ENCODE measurements at places on chromosomes 2 and 18.

DNA sequence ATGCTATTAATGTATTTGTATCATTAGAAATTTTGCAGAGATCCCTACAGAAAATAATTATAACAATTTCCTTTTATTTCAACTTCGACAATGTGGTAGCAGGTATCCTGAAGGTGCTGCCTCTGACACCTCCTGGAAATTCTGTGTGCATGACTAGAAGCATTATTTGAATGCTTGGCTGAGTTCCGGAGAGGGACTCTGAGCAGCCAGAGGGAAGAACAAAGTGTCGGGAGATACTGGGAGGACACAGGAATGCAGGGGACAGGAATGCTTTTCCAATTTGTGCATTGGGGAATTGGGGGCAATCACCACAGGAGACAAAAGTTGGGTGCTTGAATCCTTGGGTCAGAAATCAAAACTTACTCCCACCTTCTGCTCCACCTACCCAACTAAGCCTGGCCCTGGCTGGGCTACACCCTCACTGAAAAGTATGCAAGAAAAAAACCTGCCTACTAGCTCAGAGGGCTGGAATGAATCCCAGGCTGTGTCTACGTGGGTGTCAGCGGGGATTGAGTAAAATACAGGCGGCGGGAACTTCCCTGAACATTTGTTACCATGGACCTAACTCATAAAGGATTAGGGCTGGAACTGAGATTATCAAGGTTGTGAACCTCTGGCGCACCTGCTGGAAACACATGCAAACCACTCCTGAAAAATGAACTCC lies 299.3 kb downstream of the SOX11 start:
- DNase-seq = no peak

- no peak for DNase-seq
These were observed 143.5 kb downstream of the MBP start for GRCh38 chr18:76988827-76989646.

- DNase-seq = no peak
These were observed 65.9 kb upstream of the RPL31 start for GRCh38 chr2:100936070-100936741.

- DNase-seq = no peak
These were observed 363.6 kb downstream of the ZNF521 start for GRCh38 chr18:24988253-24988840.

- peak; percentile 70 for DNase-seq
These were observed 101.9 kb downstream of the NOL4 start for GRCh38 chr18:34122724-34123334.

DNA sequence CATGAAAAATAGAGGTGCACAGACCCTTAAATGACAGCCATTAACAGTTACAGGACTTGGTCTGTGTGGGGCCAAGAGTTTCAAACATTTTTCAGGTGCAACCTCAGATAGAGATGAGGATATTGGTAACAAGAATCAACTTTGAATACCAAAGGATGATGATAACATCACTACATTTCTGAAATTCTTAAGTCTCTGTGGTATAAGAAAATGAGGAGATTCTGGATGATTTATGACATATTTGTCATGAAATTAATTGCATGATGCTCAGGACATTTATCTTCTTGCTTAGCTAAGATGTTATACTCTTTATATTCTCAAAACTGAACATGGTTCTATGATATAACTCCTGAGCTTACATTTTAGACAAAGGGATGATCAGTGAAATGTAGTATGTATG lies 471.8 kb upstream of the CWC22 start:
- DNase-seq = no peak

DNA sequence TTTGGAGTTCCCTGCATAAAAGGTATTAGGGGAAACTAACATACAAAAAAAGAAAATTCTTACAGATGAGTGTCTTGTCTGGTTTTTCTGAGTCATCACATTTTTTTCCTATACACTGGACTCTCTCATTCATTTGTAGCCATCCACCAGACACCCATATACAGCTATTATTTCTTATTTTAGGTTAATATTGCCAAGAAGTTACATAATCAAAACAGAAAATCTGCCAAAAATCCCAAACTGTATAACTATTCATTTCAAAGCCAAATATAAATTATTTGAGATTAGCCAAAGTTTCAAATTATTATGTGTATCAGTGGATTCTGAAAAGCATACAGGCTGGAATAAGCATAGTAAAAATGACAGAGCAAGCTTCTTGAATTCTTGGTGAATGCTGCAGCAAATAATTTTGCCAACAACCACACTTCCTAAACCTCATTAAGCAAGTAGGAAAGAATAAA lies 191.2 kb downstream of the NCKAP5 start:
- DNase-seq = no peak

- peak; percentile 48 for DNase-seq
These were observed 21.6 kb upstream of the SP3 start for GRCh38 chr2:173986805-173987204.

GRCh38 chr2:47403609-47404193 lies 745 bp downstream of the MSH2 start:
- no peak for DNase-seq

DNA sequence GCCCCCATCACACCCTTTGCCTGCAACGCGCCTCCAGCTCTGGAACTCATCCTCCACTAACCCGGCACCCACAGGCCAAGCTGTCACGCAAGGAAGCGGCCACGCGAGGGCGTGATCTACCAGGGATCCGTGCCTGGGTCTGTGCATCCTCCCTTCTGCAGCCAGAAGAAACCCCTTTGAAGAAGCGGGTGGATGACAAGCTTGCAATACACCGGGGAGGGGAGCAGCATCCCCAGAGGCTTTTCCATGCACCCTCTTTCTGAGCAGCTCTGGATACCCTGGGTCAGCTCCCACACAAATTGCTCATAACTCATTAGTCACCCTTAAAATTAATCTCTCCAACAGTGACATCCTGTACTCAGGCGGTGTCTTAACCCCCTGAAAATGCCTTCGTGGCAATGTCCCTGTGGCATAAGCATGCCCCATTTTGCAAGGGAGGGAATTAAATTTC lies 47.6 kb downstream of the PDCL3 start:
- DNase-seq = peak; percentile 51
